Liver (tissue), 10 donors: ENCODE measurements at places on chromosomes 6 and 20. TPM values are rescaled to one million over a fixed set of nuclear protein-coding genes. Genes with fewer than 3 reads are reported as not detected.

The HTR1E gene
- not detected for total RNA-seq

The OR12D3 gene
- not detected for total RNA-seq

The PPIL6 gene
- total RNA-seq, result 0.17 TPM

The PNLDC1 gene
- not detected for total RNA-seq

The HMGA1 gene
- total RNA-seq, result 118 TPM

DNA sequence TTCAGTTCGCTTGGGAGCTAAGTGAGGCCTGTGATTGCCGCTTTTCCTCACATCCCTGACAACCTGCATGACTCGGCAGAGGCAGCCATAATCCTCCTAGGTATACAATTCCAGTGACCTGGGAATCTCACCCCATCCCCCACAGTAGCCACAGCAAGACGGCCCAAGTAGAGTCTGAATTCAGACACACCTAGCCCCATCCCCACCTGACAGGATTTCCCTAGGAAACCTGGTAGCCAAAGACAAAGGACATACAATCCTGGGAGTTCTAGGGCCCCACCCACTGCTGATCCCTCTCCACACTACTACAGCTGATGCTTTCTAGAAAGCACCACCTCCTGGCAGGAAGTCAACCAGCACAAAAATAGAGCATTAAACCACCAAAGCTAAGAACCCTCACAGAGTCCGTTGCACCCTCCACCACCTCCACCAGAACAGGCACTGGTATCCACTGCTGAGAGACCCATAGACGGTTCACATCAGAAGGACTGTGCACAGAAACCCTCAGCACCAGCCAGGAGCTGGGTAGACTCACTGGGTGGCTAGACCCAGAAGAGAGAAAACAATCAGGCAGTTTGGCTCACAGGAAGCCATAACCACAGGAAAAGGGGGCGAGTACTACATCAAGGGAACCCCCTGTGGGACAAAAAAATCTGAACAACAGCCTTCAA is 17.9 kb upstream of the RUNX2 start:
- no peak overlapping the region for H3K4me3 ChIP-seq
- no peaks in the 10 kb centered on the region for H3K4me1 ChIP-seq
- DNase-seq, result no peak

- H3K4me3 ChIP-seq, result no peak overlapping the region
- no peaks in the 10 kb centered on the region for H3K27me3 ChIP-seq
- peaks cover 11% of the 10 kb centered on the region for H3K4me1 ChIP-seq
- no peak for DNase-seq
Measured at GRCh38 chr6:81900616-81901015, 148.1 kb upstream of the TENT5A start.

- no peak overlapping the region for H3K4me3 ChIP-seq
- no peaks in the 10 kb centered on the region for H3K4me1 ChIP-seq
- no peaks in the 10 kb centered on the region for H3K36me3 ChIP-seq
- H3K27me3 ChIP-seq, result peaks cover 9% of the 10 kb centered on the region
- DNase-seq, result no peak
Measured at GRCh38 chr6:127022302-127022701, 96.2 kb upstream of the RSPO3 start.

DNA sequence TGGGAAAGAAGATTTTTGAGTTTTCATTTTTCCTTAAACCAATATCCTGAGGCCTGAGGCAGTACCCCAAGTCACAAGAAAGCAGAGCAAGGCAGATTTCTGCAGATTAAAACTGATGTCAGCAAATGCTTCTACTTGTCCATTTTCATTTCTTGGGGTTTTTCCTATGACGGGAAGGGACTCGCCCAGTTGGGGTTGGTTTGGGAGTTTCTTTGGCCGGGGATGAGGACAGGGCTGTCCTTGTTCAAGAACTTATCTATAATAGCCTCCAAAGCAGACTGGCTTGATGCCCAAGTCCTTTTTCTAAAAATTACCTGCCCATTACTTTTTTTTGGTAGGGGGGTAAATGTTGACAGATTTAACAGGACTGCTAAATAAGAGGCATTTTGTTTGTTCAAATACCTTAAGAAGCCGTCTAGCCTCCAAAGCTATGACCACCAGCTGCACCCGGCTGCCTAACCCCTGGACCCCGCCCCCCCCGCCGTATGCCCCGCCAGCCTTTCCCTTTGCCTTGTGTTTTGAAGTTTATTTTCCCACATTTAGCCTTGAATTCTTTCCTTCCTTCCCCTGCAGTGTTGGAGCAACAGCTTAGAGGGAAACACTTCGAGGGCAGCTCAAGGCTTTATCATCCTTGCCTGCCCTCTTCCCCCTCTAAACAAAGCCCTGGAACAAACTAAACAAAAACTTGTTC is 2.5 kb downstream of the KCNK5 start:
- H3K27ac ChIP-seq, result peak overlapping the region; percentile 91
- H3K27me3 ChIP-seq, result no peaks in the 10 kb centered on the region
- DNase-seq, result peak; percentile 31
- no peaks in the 10 kb centered on the region for H3K36me3 ChIP-seq

GRCh38 chr20:48171626-48172356 is 386.5 kb upstream of the SULF2 start:
- H3K27me3 ChIP-seq, result no peaks in the 10 kb centered on the region
- H3K27ac ChIP-seq, result no peak overlapping the region
- H3K4me1 ChIP-seq, result no peaks in the 10 kb centered on the region
- no peaks in the 10 kb centered on the region for H3K36me3 ChIP-seq
- no peak overlapping the region for H3K4me3 ChIP-seq

DNA sequence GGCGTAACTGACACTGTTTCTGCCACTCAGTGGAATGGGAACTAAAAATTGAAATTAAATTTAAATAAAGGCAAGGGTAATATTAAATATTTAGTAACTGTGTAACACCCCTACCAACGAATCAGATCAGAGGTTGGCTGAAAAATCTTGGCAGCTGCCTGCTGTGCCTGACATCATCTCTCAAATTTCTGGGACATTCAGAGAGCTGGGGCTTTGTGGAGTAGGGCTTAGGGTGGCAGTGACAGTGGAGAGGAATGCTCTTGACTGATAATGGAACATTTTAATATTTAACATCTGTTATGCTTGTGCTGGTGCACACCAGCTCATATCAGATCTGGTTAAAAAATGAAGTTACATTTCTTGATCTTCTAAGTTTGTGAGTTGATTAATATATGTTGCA is 62.2 kb downstream of the RFPL4B start:
- no peak overlapping the region for H3K4me3 ChIP-seq
- H3K36me3 ChIP-seq, result no peaks in the 10 kb centered on the region
- no peak for DNase-seq
- H3K27ac ChIP-seq, result no peak overlapping the region
- no peaks in the 10 kb centered on the region for H3K27me3 ChIP-seq
- no peaks in the 10 kb centered on the region for H3K4me1 ChIP-seq

GRCh38 chr6:1947922-1948321 is 297.5 kb downstream of the GMDS start:
- no peaks in the 10 kb centered on the region for H3K27me3 ChIP-seq
- H3K27ac ChIP-seq, result no peak overlapping the region
- H3K36me3 ChIP-seq, result no peaks in the 10 kb centered on the region
- H3K4me3 ChIP-seq, result no peak overlapping the region
- no peaks in the 10 kb centered on the region for H3K4me1 ChIP-seq

DNA sequence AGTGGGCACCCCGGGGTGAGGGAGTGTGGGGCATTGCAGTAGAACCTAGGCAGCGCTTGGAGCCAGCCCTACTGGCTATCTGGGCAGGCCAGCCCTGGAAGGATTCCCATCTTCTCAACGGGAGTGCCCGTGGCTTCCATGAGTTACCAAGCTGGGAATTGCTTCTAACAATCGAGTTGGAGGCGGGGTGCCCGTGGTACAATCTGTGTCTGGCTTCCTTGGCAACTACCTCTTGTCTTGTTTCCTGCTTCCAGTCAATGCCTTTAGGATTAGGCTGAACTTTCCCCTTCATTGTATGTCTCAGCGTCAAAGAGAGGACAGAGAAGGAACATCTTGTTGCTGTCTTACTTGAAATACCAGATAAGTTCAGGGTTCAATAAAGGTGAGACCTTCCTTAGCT is 33.3 kb downstream of the PPP1R14C start:
- H3K27me3 ChIP-seq, result no peaks in the 10 kb centered on the region
- no peak for DNase-seq
- H3K4me3 ChIP-seq, result no peak overlapping the region
- H3K27ac ChIP-seq, result no peak overlapping the region

DNA sequence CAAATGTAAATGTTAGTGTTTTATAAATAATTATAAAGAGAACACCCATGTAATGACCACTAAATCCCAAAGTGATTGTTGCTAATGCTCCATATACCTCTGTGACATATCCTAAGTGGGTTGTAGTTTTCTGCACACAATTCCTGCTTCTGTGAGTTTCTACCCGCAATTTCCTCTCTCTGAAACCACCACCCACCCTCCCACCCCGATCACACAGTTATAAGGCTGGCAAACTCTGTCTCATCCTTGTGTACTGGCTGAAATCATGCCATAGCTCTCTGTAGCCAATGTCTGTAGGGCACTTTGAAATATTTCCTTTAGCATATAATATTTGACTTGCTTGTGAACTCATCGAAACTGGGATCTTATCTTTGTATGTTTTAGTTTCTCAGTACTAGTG is 236.6 kb downstream of the PLCB1 start:
- no peaks in the 10 kb centered on the region for H3K27me3 ChIP-seq
- no peak overlapping the region for H3K4me3 ChIP-seq
- no peaks in the 10 kb centered on the region for H3K36me3 ChIP-seq
- no peaks in the 10 kb centered on the region for H3K4me1 ChIP-seq

GRCh38 chr6:27679308-27679963 is 206.5 kb upstream of the ZNF184 start:
- no peak overlapping the region for H3K4me3 ChIP-seq
- no peaks in the 10 kb centered on the region for H3K36me3 ChIP-seq
- H3K4me1 ChIP-seq, result no peaks in the 10 kb centered on the region
- H3K27ac ChIP-seq, result no peak overlapping the region
- no peak for DNase-seq
- H3K27me3 ChIP-seq, result peaks cover 27% of the 10 kb centered on the region

DNA sequence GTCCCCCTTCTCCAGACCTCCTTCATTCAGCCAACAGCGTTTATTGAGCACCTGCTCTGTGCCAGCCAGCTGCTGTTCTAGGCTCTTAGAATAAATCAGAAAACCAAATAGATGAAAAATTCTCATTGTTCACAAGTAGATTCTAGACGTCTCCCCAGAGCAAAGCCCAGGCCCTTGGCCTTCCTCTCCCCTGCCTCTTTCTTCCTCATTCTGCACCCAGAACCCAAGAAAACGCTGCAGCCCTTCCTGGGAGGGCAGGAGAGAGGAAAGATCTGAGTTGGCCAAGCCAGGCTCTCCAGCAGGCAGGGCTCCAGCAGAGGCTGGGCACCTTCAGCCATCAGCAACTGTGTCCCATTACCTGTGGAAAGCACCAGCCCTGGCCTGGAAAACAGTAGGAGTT is 12.0 kb upstream of the BPI start:
- DNase-seq, result no peak
- peaks cover 12% of the 10 kb centered on the region for H3K4me1 ChIP-seq
- H3K27me3 ChIP-seq, result no peaks in the 10 kb centered on the region
- H3K27ac ChIP-seq, result no peak overlapping the region
- H3K36me3 ChIP-seq, result no peaks in the 10 kb centered on the region

DNA sequence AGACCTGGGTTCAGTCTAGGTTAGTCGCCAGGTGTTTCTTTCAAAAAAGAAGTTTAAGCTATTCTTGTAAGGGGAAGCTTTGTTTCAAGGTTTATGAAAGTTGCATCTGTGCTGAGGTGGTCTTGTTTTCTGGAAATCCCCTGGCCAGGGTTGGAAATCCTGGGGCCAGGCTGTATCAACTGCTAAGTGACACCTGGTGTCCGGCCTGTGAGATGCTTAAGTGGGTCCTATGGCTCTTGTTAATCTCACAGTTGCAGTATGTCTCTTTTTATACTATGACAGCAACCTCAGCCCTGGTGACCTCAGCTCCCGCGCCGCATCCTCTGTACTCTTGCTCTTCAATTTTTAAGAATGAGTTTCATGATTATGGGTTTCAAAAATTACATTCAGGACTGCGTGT is 72.0 kb downstream of the CHMP4B start:
- no peaks in the 10 kb centered on the region for H3K36me3 ChIP-seq
- no peak for DNase-seq
- H3K4me1 ChIP-seq, result no peaks in the 10 kb centered on the region
- H3K27ac ChIP-seq, result no peak overlapping the region
- no peaks in the 10 kb centered on the region for H3K27me3 ChIP-seq

DNA sequence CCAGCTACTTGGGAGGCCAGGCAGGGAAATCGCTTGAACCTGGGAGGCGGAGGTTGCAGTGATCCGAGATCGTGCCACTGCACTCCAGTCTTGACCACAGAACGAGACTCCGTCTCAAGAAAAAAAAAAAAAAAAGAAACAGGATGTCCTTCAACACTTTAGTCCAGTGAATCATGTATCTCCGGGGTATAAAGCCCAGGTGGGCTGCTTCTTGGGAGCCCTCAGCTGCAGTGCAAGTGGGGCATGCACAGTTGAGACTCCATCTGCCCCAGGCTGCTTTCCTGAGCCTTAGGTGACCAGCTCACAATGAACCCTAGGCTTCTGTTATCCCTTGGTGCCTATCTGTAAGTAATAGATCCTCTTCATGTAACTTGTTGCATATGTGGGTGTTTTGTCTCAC is 187.1 kb upstream of the RNF24 start:
- H3K4me1 ChIP-seq, result no peaks in the 10 kb centered on the region
- no peak for DNase-seq
- H3K27ac ChIP-seq, result no peak overlapping the region
- H3K27me3 ChIP-seq, result no peaks in the 10 kb centered on the region
- H3K4me3 ChIP-seq, result no peak overlapping the region
- no peaks in the 10 kb centered on the region for H3K36me3 ChIP-seq

GRCh38 chr6:132820629-132821381 is 6.4 kb downstream of the RPS12 start:
- H3K4me3 ChIP-seq, result no peak overlapping the region
- H3K4me1 ChIP-seq, result no peaks in the 10 kb centered on the region
- no peak overlapping the region for H3K27ac ChIP-seq
- DNase-seq, result no peak

GRCh38 chr20:24949756-24950127 is 673 bp downstream of the CST7 start:
- H3K36me3 ChIP-seq, result no peaks in the 10 kb centered on the region
- no peak for DNase-seq
- H3K4me1 ChIP-seq, result peaks cover 25% of the 10 kb centered on the region
- H3K27me3 ChIP-seq, result no peaks in the 10 kb centered on the region

- no peaks in the 10 kb centered on the region for H3K4me1 ChIP-seq
- no peaks in the 10 kb centered on the region for H3K27me3 ChIP-seq
- H3K27ac ChIP-seq, result no peak overlapping the region
- no peaks in the 10 kb centered on the region for H3K36me3 ChIP-seq
- no peak for DNase-seq
Measured at GRCh38 chr20:45088247-45088646, 12.7 kb downstream of the KCNS1 start.

- H3K36me3 ChIP-seq, result peaks cover 5% of the 10 kb centered on the region
- no peak overlapping the region for H3K27ac ChIP-seq
- H3K27me3 ChIP-seq, result no peaks in the 10 kb centered on the region
- H3K4me1 ChIP-seq, result no peaks in the 10 kb centered on the region
- no peak for DNase-seq
- H3K4me3 ChIP-seq, result no peak overlapping the region
Measured at GRCh38 chr6:152351742-152352141, 285.4 kb downstream of the SYNE1 start.
